ENCODE measurements at places on chromosomes 6 and 20.
A peak's percentile ranks its signal among the peaks of the same experiment; 100 is the strongest.

- DNase-seq: no peak
- H3K36me3 ChIP-seq: no peaks in the 10 kb centered on the region
- no peaks in the 10 kb centered on the region for H3K27me3 ChIP-seq
- no peak overlapping the region for H3K27ac ChIP-seq
Observed at GRCh38 chr6:93341900-93342613, 77.3 kb downstream of the EPHA7 start.

GRCh38 chr6:28393912-28394662, 5.5 kb downstream of the ZSCAN12 start:
- no peak for DNase-seq
- peaks cover 30% of the 10 kb centered on the region for H3K4me1 ChIP-seq
- peak overlapping the region; percentile 12 for H3K27ac ChIP-seq

DNA sequence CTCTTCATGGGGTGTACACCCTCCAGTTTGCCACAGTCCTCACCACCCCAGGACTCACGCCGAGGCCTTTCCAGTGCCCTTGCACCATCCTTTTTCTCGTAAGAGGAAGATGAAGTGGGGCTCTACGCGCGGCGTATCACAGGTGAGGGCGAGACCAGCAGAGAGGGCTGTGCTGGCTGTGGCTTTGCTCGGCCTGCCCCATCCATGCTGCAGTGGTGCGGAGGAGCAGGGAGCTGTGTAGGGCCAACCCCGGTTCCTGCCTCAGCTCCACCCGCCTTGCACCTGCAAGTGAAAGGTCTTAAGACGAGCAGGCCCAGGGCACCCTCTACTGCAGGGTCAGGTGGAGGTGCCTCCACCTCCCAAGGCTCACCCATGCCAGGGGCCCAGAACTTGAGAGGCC, 24.1 kb downstream of the RBCK1 start:
- peaks cover 9% of the 10 kb centered on the region for H3K36me3 ChIP-seq
- DNase-seq: no peak
- no peak overlapping the region for H3K27ac ChIP-seq

DNA sequence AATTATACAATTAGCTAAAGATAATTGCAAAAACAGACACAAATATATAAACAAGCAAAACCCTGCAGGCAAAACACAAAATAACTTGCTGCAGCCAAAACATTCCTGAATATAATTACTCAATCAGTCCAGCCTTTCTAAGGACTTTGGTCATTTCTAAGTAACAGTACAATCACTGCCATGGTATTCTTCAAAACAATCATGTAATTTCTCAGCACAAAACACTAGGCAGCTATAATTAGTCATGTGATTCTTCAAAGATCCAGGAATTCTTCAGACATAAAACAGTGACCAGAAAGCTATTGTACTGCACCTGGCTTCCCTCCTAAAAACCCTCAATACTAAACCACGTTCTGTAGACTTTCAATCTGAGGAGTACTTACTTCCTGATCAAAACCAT, 881.1 kb downstream of the EPHA7 start:
- no peaks in the 10 kb centered on the region for H3K27me3 ChIP-seq
- no peak for DNase-seq
- no peaks in the 10 kb centered on the region for H3K4me1 ChIP-seq
- no peaks in the 10 kb centered on the region for H3K36me3 ChIP-seq
- no peak overlapping the region for H3K27ac ChIP-seq

DNA sequence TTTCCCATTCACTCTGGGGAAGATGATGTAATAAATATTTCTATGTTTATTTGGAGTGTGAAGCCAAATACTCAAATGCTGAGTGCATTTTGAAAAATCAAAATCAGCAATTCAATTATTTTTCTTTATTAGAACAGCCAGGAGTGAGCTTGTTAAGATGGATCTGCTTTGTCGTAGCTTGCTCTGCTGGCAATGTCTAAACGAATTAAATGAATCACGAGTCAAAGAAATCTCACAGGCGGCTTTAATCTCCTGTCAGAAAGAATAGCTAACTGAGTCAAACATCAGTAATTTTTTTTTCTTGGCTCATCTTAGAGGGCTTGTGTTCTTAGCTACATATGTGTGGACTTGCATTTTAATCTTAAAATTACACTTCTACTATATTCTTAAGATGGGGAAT, 100.2 kb upstream of the HMGN3 start:
- H3K4me1 ChIP-seq: peaks cover 14% of the 10 kb centered on the region
- H3K27me3 ChIP-seq: no peaks in the 10 kb centered on the region
- H3K36me3 ChIP-seq: no peaks in the 10 kb centered on the region
- H3K4me3 ChIP-seq: no peak overlapping the region
- H3K27ac ChIP-seq: no peak overlapping the region

- no peak for DNase-seq
- H3K4me1 ChIP-seq: peaks cover 7% of the 10 kb centered on the region
- H3K27me3 ChIP-seq: no peaks in the 10 kb centered on the region
- H3K27ac ChIP-seq: peak overlapping the region; percentile 13
- H3K4me3 ChIP-seq: no peak overlapping the region
Observed at GRCh38 chr6:96391776-96392360, 129.7 kb upstream of the UFL1 start.

DNA sequence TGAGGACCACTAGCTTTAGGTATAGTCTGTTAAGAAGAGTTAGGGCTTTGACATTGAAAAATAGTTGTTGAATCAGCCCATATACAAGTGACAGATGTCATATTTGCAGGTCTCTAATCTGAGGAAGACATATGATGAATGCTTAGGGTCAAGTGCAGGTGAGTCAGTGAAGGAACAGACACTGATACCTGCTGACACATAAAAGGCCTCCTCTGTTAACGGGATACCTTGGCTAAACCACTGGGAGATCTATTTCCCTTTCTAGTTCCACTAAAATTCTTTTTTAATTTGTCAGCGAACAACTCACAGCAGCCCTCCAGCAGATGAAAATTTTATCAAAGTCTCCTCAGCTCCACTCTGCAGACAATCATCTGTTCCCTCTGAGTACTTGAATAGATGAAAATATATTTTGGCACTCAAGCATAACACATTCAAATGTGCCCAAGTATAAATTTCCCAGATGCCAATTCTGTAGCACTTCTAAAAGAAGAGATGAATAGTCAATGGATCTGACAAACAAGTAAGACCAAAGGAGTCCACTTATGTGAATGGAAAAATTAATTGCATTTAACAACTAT, 154.0 kb downstream of the KIF16B start:
- H3K27me3 ChIP-seq: no peaks in the 10 kb centered on the region
- H3K27ac ChIP-seq: no peak overlapping the region
- DNase-seq: no peak
- peaks cover 15% of the 10 kb centered on the region for H3K36me3 ChIP-seq
- no peak overlapping the region for H3K4me3 ChIP-seq

GRCh38 chr6:142732790-142733189, 212.2 kb downstream of the HIVEP2 start:
- no peak for DNase-seq
- H3K27ac ChIP-seq: no peak overlapping the region
- H3K36me3 ChIP-seq: no peaks in the 10 kb centered on the region
- H3K4me3 ChIP-seq: no peak overlapping the region

DNA sequence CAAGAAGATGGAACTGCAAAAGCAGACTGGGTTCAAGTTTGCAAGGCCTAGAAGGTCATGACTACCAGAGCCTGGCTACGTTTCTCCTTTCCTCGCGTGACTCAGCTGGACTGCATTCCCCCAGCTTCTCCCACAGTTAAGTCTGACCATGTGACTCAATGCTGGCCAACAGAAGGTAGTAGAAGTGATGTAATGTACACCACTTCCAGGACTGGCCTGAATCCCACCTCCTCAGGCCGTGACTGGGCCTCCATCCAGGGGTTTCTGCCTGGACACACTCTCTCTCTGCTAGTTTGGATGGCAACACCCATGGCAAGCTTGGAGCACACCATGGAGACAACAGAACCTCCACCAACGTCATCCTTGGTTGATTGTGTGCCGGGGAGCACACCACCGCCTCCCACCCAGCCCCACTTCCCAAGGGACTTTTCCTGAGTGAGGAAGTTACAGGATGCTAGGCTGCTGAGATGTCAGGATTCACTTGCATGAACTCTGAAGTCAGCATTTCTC, 112.0 kb upstream of the CDYL start:
- H3K27me3 ChIP-seq: peaks cover 24% of the 10 kb centered on the region
- no peak for DNase-seq
- no peak overlapping the region for H3K4me3 ChIP-seq
- H3K36me3 ChIP-seq: no peaks in the 10 kb centered on the region
- no peak overlapping the region for H3K27ac ChIP-seq

DNA sequence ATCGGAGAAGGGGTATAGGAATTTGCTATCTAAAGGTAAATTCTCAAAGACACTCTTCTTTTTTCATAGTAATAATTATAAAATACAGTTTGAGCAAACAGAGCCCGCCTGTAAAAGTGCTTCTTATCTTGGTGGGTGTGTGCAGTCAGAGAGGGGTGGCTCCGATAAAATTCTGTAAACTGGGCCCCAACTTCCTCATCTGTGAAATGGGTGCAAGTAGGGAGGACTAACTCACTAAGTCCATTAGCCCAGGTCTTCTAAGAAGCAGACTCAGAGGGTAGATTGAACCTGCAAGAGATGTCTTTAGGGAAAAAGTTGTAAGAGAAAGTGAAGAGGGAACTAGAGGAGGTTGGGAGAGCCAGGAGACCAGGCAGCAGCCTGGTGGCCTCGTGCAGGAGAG, 245.8 kb upstream of the RREB1 start:
- no peaks in the 10 kb centered on the region for H3K36me3 ChIP-seq
- peaks cover 4% of the 10 kb centered on the region for H3K27me3 ChIP-seq
- no peaks in the 10 kb centered on the region for H3K4me1 ChIP-seq
- H3K4me3 ChIP-seq: no peak overlapping the region

DNA sequence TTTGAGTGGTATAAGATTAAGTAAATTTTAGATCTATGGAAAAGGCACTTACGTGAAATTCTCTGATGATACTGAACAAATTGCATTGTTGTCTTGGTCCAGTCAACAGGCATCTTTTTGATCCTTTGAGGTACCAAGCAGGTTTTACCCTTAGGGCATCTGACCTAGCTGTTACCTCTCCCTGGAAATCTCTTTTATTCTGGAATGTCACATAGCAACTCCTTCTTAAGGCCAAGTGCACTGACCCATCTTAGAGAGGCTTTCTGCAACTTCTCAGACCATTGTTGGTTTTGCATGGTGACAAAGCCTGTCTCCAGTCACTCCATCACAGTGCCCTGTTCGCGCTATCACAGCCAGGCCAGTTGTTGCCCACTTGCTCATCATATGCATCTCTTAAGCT, 42.0 kb downstream of the TPD52L1 start:
- H3K4me1 ChIP-seq: peaks cover 17% of the 10 kb centered on the region
- no peaks in the 10 kb centered on the region for H3K36me3 ChIP-seq
- H3K27ac ChIP-seq: peak overlapping the region; percentile 8
- DNase-seq: no peak
- H3K4me3 ChIP-seq: no peak overlapping the region

DNA sequence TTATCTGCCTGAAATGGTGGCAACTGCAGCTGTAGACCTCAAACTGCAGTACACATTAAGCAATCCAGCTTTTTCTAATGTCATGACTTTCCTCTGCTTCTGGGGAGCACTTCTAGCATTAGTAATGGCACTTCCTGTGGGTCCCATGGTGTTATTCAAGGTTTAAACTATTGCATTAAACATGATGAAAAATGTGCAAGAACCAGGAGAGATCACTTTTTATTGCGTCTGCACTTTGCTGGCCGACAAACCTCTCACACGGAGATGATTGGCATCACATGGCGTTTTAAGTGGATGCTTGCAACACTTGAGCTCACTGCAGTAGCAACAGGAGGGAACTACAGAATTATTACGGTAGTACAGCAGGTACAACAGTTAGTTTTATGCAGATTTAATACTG, 148.4 kb downstream of the HIVEP2 start:
- H3K4me3 ChIP-seq: no peak overlapping the region
- DNase-seq: no peak
- H3K27ac ChIP-seq: no peak overlapping the region
- H3K36me3 ChIP-seq: no peaks in the 10 kb centered on the region

Data from progenitor cell of endocrine pancreas (in vitro differentiated cells).